ENCODE measurements at places on chromosomes 5 and 9.
A peak's percentile ranks its signal among the peaks of the same experiment; 100 is the strongest.

- no peak for DNase-seq
These were observed 45.6 kb upstream of the EGFL7 start for GRCh38 chr9:136616948-136617695.

DNA sequence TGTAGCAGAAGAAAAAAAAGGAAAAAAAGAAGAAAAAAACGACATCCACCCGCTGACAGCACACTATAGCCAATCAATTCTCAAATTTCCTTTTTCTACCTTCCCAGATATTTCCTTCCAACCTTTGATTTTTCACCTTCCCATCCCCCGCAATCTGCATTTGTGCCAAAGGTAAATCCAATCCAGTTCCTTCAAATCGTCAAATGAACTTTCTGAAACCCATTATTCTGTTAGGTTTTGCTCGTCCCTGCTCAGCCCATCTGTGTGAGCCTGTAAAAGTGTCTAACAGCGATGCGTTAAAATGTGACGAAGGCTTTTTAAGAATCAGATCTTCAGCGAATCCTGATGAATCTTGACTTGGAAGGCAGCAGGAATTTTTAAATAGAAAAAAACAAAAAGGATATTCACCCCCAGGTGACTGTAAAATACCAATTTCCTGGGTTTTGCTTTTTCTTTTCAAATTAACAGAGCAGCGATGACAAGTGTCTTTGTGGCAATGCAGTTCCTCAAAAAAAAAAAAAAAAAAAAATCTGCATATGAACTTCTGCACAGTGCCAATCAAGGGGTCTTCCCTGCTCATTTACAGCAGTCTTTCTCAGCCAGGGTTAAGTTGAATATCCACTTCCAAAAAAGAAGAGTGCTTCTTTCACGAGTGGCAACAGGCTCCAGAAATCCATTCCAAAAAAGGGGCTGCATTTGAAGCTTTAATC is 367 bp upstream of the SHC3 start:
- no peak for DNase-seq

DNA sequence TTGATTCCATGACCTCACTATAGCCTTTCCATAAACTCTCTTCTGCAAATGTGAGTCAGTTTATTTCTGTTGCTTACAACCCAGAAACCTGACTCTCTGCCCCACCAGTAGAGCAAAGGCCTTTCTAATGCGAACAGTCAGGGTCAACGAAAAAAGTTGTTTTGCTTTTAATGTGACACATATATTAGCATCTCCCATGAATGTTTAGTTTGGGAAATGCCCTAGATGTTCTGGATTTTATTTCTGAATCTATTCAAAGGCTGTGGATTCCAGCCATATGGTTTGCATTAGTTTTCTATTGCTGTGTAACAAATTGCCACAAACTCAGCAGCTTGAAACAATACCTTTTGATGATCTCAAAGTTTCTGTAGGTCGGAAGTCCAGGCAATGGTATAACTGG is 193.5 kb downstream of the GNA14 start:
- DNase-seq = no peak

DNA sequence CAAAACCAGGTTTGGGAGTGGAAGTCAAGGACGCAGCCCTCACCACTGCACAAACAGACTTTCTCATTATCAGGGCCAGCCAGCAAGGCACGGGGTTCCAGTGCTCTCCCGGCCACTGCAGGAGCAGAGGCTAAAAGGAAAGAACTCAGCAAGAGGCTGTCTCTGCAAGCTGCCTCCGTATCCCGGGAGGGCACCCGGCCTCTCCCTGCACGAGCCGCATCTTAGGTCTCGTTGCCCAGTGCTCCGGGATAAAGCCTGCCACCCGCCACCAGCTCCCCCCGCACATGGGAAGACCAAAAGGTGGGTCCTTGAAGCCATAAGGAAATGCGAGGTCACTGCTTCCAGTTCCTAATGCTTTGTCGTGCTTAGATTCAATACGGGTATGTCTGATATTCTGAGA is 117.2 kb upstream of the SARDH start:
- DNase-seq = no peak

GRCh38 chr5:148011398-148012137 is 52.2 kb upstream of the SPINK5 start:
- no peak for DNase-seq

GRCh38 chr5:35131723-35132122 is 84.0 kb upstream of the AGXT2 start:
- no peak for DNase-seq

DNA sequence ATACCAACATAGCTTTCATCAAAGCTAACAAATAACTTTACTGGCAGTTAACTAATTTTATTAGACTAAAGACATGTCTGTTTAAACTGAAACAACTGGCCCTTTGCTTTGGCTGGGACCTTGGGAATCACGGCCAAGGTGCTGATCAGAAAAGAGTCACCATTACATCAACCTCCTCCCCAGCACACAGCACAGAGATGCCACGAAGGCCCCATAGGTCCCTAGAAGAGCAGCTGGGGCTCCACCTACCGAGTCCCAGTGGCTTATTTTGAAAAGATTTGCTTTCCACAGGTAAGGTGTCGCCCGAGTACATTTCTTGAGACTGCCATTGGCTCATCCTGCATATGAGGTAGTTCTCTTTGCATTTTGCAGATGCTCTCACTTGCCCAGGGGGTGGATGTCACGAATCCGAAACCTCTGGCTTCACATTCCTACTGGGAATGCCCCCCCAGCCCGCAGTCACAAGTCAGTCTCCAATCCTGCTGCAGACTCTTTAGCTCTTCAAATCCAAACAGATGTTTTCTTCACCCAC is 18.8 kb upstream of the HSD17B3 start:
- DNase-seq = no peak

DNA sequence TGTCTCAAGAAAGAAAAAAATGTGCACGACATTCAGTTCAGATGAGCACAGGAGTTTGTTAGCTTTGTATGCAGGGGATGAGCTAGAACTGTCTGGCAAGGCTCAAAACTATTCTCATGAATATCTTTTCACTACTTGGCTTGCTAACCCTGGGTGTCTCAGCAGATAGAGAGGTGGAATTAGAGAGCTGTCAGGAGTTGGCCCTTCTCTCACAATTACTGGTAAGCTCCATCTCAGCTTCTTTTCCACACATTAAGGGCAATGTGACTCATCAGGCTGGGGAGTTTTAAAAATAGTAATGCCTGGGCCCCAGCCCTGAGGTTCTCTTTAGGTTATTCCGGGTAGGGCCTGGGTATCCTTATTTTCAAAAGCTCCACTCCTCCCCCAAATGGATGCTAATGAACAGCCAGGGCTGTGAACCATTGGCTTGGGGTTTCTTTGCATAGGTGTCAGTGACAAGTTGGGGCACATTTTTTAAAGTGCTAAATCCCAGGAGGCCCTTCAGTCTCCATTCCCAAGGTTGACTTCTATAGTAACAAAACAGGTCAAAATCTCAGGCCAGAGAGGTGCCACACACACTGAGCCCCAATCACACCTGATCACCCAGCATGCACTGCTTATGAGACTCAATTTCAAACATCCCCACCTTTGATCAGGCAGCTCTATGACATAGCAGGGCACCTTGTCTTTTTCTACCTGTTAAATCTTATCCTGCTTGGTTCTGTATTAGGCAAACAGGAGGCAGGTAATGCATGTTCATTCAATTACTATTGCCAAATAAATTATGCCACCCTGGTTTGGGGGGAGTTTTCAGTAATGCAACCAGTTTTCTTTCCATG is 239.7 kb upstream of the DAP start:
- no peak for DNase-seq

GRCh38 chr5:68484307-68485068 is 268.9 kb downstream of the PIK3R1 start:
- DNase-seq = no peak

GRCh38 chr9:104301755-104302154 is 202.3 kb upstream of the OR13F1 start:
- DNase-seq = peak; percentile 72

DNA sequence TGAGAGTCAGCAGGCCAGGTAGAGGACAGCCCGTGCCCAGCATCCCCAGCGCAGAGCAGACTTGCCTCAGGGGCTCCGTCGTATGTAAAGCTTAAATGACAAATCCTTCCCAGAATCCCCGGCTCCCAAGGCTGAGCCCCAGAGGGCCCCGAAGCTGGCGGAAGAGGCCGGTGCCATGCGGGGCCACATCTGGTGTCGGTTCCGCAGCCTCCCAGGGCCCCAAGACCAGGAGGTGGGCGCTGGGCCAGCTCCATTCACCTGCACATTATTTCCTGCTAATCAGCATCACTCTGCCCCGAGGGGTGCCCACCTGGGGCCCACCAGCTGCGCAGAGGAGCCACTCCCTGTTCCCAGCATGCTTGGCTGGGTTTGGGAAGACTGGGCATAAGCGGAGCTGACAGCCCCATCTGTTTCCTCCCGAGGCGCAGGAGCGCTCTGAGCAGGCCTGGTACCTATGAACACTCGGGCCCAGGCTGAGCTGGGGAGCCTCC is 124.0 kb upstream of the PPP1R26 start:
- DNase-seq = no peak

- DNase-seq = peak; percentile 16
These were observed 8.0 kb upstream of the PALM2AKAP2 start for GRCh38 chr9:109771796-109772531.

- DNase-seq = no peak
These were observed 624.1 kb downstream of the ANXA1 start for GRCh38 chr9:73775757-73776156.

All from NCI-H1092 treated with DMSO at 0.1 percent for 48 hours (cell line).